ENCODE measurements at places on chromosomes 6 and 20.
A peak's percentile ranks its signal among the peaks of the same experiment; 100 is the strongest.

GRCh38 chr6:145904391-145904790 is 59.8 kb downstream of the SHPRH start:
- DNase-seq = peak; percentile 3

DNA sequence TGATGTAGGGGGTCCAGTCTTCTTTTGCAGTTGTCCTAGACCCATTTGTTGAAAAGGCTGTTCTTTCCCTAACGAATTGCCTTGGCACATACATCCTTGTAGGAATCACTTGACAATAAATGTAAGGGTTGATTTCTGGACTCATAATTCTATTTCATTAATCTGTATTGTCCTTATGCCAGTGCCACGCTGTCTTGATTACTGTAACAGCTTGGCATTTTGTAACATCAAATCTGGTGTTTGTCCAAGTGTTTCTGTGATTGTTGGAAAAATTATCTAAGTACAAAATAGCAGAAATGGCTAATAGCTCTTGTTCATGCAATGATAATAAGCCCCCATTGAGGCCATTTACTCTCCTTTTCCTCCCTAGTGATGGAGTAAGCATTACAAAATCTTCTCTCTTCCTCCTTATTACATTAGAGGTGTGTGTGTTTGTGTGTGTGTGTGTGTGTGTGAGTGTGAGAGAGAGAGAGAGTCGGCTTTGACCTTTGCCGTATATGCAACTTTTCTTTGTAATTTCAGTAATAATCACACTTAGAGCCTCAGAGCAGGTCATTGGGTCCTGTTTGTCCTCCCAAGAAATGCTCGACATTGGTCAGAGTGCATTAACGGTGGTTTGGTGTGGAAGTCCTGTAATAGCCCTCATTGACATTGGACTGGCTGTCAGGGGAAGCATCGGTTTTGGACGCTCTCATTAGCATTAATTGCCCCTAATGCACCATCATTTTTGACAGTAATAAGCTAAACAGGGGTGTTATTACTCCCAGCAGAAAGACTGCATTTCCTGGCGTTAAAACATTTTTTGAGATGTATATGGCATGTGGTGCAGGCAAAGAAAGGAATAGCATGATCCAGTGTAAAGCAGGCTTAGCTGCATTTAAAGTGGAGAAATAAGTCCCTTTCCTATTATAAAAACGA is 40.7 kb upstream of the MROH8 start:
- DNase-seq = no peak

DNA sequence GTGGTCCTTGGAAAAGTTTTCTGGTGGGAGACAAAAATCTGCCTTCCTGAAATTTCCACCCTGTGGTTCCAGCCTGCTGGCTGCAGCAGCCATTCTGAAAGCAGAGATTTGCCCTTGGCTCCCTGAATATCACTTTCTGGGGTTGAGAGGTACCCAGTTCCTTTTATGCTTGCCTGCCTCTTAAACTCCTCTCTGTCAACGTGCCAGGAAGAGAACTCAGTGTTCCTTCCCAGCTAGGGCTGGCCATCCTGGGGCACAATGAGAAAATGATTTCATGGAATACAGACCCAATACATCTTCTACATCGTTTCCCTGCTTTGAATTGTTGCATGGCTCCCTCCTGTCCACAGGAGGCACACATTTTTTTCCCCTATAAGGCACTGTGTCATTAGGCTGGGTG is 1.6 kb upstream of the DSN1 start:
- peak; percentile 5 for DNase-seq

DNA sequence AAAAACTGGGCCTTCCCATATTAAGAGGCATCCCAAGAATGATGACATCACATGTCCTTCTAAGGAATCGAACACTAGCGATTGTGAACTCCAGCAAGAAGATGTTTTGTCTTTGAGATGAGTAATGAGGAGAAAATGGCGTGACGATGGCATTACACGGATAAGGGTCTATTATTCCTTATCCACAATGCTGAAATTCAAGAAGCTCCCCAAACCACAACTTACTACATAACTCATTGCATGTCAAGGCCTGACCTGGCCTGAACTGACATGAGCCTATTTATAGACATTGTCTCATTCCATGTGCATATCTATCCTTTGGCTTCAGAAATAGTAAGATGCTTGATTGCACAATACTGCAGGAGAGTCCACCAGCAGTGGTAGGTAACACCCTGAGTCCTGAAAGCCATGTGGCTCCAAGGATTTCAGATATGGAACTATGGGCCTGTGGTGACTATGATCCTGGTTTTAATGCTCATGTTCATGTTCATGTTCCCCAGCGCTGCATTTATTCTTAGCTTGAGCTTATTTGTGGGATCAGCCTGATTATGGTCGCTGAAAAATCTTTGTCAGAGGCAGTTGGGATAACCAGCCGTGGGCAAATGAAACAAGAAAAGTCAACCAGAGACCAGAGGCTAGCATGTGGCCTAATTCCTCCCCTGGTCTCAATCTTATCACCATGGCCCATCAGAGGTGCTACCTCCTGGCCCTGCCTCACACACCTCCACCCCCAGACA is 183.2 kb upstream of the JARID2 start:
- peak; percentile 73 for DNase-seq

DNA sequence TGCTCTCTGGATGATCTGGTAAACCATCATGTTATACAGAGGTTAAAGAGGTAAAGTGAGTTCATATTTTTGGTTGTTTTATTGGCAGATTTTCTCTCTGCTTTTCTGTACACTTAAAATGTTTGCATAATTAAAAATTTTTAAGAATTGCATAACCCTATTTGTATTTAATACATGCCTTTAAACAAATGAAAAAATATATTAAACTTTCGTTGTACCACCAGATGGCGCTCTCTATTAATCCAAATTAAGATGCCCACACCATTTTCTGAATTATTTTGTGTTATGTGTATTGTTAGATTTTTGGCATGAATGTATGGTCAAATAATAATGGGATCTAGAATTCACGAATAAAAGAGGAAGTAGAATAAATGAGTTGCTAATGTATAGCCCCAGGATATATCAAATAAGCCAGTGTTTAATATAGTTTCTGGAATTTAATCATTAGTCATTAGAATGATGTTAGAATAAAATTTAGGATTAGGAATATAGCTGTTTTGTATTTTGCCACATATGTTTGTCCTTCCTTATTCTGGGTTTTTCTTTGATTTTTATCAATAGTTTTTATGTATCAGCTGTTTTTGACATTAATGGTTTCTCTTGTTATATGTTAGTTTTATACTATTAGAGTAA is 38.9 kb downstream of the SMAP1 start:
- DNase-seq = peak; percentile 72

GRCh38 chr20:19949195-19949867 is 67.8 kb upstream of the NAA20 start:
- no peak for DNase-seq

- DNase-seq = peak; percentile 36
Observed at GRCh38 chr6:38012573-38012972, 193.0 kb downstream of the ZFAND3 start.

- no peak for DNase-seq
Observed at GRCh38 chr6:144341831-144342527, 56.8 kb downstream of the UTRN start.

Measured in suppressor macrophage treated with lipopolysaccharide for 4 hours (primary cell).